ENCODE measurements at places on chromosomes 3 and 15. TPM values are rescaled to one million over a fixed set of nuclear protein-coding genes. Genes with fewer than 3 reads are reported as not detected.

CHST13 gene
- not detected for polyA plus RNA-seq

TF gene
- polyA plus RNA-seq, result not detected

PRICKLE2 gene
- polyA plus RNA-seq, result 0.73 TPM

CSPG5 gene
- 0.41 TPM for polyA plus RNA-seq

THSD4 gene
- polyA plus RNA-seq, result not detected

KLHL6 gene
- polyA plus RNA-seq, result 31.3 TPM

CASR gene
- not detected for polyA plus RNA-seq

KBTBD8 gene
- polyA plus RNA-seq, result 10.5 TPM

WNT5A gene
- polyA plus RNA-seq, result not detected

GOLGA8O gene
- not detected for polyA plus RNA-seq

POLR2H gene
- polyA plus RNA-seq, result 40.8 TPM

CD86 gene
- 85.1 TPM for polyA plus RNA-seq

GFM1 gene
- 29.2 TPM for polyA plus RNA-seq

SPTSSB gene
- polyA plus RNA-seq, result not detected

EID1 gene
- polyA plus RNA-seq, result 140 TPM

C2CD4A gene
- not detected for polyA plus RNA-seq

CPA3 gene
- polyA plus RNA-seq, result not detected

GXYLT2 gene
- not detected for polyA plus RNA-seq

CLRN1 gene
- not detected for polyA plus RNA-seq

ARGFX gene
- not detected for polyA plus RNA-seq

MTFMT gene
- polyA plus RNA-seq, result 15.8 TPM

PRSS50 gene
- polyA plus RNA-seq, result not detected

PFKFB4 gene
- 1.5 TPM for polyA plus RNA-seq

C3orf85 gene
- polyA plus RNA-seq, result not detected

CHRD gene
- polyA plus RNA-seq, result not detected

P3H2 gene
- polyA plus RNA-seq, result not detected

C3orf70 gene
- 0.10 TPM for polyA plus RNA-seq

ARL14 gene
- polyA plus RNA-seq, result 1.4 TPM

MCF2L2 gene
- 0.15 TPM for polyA plus RNA-seq

MESP2 gene
- polyA plus RNA-seq, result not detected

KIF15 gene
- polyA plus RNA-seq, result 0.60 TPM

MAP6D1 gene
- not detected for polyA plus RNA-seq

FEZF2 gene
- polyA plus RNA-seq, result not detected

KIF23 gene
- 1.0 TPM for polyA plus RNA-seq

PPM1M gene
- polyA plus RNA-seq, result 51.3 TPM

OR5K2 gene
- not detected for polyA plus RNA-seq

CCK gene
- not detected for polyA plus RNA-seq

TTLL13 gene
- polyA plus RNA-seq, result 0.08 TPM

TFDP2 gene
- 29.7 TPM for polyA plus RNA-seq

LRTM1 gene
- polyA plus RNA-seq, result not detected

MAP1A gene
- polyA plus RNA-seq, result not detected

IDH2 gene
- 106 TPM for polyA plus RNA-seq

CMSS1 gene
- polyA plus RNA-seq, result 22.7 TPM

MUC20 gene
- polyA plus RNA-seq, result 0.39 TPM

GATA2 gene
- polyA plus RNA-seq, result 0.11 TPM

KAT2B gene
- polyA plus RNA-seq, result 4.8 TPM

SLC28A1 gene
- polyA plus RNA-seq, result not detected

MYEF2 gene
- 6.2 TPM for polyA plus RNA-seq

SLC6A1 gene
- polyA plus RNA-seq, result not detected

Data from IgD-negative memory B cell (primary cell).